ENCODE measurements at places on chromosomes 12 and 14. TPM values are rescaled to one million over a fixed set of nuclear protein-coding genes. Genes with fewer than 3 reads are reported as not detected.
A peak's percentile ranks its signal among the peaks of the same experiment; 100 is the strongest.

DNA sequence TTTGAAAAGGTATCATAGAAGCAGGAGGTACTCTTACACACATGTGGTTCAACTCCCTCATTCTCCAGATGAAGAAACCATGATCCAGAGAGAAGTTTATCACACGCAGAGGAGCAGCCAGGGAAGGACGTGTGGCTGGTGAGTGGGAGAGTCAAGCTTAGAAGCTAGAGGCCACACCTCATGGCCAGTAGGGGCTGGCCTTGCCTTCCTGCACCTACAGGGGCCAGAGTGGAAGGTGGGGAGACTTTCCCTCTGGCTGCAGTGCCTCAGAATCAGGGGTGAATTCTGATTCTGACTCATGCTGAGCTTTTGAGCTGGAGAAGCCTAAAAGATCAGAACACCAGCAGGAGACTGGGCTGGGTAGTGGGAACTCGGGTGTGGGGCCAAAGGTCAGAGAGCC, 1067.9 kb downstream of the BCL11B start:
- DNase-seq: no peak

DNA sequence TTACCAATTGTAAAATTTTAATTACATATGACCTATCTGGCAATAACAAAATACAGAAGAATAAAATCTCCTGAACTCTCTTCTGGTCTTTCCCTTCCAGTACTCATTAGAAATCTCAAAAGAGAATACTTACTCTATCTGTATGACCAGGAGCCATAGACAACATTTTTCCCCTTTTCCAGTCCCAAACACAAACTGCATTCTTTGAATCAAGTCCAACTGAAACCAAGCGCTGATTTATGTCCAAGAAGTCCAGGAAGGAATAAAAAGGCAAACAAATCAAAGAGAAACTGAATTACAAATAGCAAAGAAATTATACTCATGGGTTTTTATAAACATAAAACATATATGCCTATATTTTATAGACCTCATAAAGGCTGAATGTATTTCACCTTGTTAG, 46.7 kb downstream of the EML5 start:
- no peak for DNase-seq

- no peak for DNase-seq
These were observed 6.8 kb upstream of the ATG14 start for GRCh38 chr14:55418411-55418810.

- DNase-seq: no peak
These were observed 27.3 kb downstream of the PPM1A start for GRCh38 chr14:60276347-60276746.

GRCh38 chr14:26394150-26394810, 203.6 kb downstream of the NOVA1 start:
- no peak for DNase-seq

GRCh38 chr12:131444220-131445164, 266.4 kb upstream of the SFSWAP start:
- DNase-seq: no peak

The GARIN6 gene
- total RNA-seq: not detected

- DNase-seq: peak; percentile 17
These were observed 153.5 kb upstream of the MAX start for GRCh38 chr14:65255583-65256461.

- no peak for DNase-seq
These were observed 20.6 kb upstream of the ITGA5 start for GRCh38 chr12:54439521-54440255.
